AG09309 (cell line): ENCODE measurements at places on chromosomes 7 and 10.
A peak's percentile ranks its signal among the peaks of the same experiment; 100 is the strongest.

GRCh38 chr7:116041615-116042014, 11.1 kb upstream of the TFEC start:
- no peak for DNase-seq

DNA sequence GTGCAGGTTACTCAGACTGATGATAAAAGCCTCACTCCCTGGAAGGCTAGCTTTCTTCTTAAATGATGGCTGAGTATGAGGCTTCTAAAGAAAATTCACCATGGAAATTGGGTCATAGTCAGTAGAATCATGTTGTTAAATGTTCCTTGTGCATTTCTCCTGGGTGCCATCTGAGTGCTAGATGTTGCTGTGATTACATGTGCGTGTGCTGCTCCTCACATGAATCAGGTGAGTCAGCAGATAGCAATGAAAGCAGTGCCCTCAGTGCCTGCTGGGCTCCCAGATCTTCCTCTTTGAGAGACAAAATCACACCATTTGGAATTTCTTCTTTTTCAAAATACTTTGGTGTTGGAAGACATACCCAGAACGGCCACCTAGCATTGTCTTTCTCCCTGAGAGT, 331.7 kb downstream of the XPNPEP1 start:
- no peak for DNase-seq

DNA sequence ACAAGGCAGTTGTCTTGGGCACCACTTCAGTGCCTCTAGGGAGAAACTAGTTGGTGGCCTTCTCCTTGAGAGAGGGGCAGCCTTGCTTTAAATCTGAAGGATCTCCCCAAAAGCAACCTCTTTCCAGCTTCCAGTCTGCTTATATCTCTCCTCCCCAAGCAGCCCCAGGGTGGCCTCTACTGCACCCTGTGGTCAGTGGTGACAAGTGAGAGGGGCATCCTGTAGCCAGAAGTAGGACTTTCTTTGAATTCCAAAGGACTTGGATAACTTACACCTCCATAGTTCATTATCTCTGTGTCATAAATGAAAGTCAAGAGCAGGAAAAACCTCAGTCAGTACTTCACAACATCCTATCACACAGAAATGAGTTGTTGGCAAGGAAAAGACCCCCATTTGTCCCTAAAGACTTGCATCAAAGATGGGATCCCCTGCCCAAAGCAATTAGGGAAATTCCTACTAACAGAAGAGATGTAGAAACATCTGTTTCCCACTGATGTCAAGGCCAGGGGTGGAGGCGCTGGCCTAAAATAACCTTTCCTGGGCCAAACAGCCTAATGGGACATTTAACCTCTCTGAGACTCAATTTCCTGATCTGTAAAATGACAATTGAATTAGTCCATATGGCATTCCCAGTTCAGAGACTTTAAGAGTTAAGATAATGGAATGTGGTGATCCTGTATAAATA, 44.0 kb upstream of the ANKRD1 start:
- no peak for DNase-seq

DNA sequence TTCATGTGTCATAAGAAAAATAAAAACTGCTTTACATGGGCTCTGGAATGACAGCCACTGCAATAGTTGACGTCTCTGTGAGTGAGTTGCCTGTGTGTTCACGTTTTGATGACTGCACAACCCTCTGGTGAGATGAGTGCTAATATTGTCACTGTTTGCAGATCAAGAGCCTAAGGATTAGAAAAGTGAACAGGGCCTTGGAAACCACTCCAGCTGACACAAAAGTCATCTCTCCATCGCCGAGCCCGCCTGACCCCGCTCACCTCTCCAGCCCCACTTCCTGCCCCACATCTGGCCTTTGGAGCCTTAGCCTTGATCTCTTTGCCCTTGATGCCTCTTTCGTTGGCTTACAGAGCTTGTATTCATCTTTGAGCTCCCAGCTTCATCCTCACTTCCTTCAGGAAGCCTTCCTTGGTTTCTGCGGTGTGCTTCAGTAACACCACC, 351.7 kb downstream of the TCERG1L start:
- no peak for DNase-seq

GRCh38 chr10:116056445-116057293, 216.3 kb downstream of the GFRA1 start:
- no peak for DNase-seq

DNA sequence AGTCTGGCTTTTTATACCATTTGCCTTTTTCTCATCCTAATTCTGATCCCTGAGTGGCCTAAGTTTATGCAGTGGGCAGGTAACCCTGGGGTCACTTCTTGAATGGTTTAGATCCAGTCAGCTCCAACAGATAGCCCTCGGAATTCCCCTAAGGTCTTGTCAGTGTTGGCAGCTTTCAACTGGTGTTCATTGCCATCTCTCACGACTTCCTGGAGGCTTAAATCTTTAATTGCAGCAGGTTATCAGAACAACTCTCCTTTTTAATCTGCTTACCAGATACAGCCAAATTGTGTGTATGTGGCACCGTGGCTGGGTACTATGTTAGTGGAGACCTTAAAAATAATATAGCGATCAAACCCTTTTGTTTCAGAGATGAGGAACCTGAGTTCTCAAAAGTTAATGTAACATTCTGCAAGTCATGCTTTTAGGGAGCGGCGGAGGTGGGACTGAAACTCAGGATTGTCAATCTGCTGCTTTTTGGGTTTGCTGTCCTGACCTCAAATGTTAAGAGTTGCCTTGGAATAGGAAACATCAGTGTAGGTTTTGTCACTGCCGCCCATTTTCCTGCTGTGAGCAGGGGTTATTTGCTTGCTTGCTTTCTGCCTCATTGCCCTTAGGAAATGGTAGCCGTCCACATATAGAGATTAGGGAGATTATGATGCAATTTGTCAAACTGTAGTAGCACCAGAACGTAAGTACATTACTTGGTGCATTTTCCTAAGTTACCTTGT, 818 bp downstream of the DLD start:
- no peak for DNase-seq

DNA sequence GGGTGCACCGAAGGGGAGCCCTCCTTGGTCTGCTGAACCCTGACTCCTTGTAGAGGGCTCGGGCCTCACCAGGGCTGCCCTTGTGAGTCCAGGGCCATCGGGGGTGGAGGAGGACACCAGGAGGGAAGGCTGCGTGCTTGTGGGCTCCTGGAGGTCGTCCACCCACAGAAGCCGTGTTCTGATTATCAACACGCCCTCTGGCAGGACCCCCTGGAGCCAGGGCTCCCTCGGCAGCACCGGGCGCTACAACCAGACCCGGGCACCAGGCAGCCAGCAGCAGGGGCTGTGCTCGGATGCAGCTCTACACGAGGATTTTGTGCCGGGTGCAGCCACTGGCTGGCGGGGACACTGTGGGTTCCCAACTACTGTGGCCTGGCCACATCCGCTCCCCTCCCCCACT, 6.1 kb upstream of the ADGRA1 start:
- DNase-seq, result no peak

DNA sequence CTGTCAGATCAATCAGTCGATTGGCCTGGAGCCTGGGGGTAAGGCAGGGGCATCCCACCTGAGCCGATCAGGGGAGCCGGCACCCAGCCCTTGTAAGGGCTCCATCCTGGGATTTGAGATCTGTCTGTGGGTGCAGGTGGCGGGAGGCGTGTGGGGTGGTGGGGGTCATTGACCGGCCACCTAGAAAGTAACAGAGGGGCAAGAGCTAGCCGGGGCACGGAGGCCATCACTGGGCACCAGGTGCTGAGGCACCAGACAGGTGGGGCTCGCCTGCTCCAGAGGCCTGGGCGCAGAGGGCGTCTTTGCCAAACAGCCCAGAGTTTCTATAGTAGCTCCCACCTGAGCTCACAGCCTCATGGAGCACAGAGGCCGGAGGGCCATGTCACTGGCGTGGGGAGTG, 55.5 kb upstream of the ADGRA1 start:
- no peak for DNase-seq

DNA sequence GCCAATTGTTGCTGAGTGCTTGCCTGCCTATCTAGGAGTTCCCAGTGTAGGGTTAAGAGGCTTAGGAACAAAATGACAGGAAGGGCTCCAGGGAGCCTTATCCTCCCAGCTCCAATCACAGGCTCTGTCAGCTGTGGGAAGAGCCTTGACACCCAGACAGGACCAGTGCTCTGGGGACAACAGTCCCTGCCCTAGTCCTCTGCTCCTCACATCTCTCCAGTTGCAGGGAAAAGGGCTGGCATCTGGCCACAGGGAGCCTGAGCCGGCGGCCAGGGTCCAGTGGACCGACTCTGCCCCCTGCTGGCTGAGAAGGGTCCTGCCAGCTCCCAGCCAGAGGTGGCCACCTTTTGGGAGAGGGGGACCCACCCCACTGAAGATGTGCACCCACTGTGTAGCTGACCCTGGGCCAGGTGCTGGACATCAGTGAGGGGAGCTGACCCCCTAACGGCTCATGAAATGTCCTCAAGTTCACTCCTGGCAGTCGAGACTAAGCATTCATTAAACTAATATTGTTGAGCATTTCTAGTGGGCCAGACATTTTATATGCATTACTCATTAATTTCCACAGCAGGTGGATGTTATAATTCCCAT, 17.6 kb downstream of the DNAJB12 start:
- DNase-seq, result no peak

DNA sequence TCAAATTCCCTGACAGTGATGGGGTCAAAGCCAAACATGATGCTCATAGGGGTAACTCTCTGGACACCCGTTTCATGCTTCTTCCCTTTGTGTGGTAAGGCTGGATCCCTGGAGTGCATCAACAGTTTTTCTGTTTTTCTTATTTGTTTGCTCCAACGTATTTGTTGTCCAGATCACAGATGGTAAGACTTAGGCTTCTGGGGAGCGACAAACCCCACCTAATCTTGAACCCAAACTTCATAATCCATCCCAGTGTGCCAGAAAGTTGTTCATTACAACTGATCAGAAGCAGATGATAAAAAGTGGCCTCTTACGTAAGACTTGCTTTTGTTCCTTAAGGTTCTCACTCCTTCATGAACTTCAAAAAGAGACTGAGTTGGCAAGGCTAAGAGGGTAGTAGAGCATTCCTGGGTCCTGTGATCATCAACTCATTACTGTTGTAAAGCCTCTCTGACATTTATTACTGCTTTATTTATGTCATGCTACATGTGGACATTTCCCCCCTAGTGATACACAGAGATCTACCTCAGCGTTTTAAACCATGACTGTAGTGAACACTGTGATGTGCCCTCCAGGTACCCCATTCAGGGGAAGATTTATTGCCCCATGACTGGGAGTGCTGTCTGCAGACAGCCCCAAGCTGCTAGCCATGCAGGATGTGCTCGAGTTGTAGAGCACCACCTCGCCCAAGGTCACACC, 125.6 kb downstream of the CCDC71L start:
- peak; percentile 66 for DNase-seq

DNA sequence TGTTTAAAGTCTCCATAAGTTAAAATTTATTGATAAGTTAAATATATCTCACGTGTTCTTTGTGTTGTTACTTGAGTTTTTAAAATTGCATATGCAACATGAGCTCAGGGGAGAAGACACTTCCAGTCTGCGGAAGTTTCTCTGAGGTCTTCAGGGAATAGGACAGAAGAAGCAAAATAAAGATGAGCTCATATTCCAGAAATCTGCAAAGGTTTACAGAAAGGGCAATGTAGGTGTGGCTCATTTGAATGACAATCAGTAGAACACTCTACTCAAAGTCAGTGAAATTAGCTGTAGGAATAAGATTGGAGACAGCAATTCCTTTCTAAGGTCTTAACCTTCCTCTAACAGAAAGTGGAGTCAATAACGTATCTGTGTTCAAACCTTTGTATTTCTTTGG, 53.7 kb downstream of the CACNA2D1 start:
- DNase-seq, result no peak

DNA sequence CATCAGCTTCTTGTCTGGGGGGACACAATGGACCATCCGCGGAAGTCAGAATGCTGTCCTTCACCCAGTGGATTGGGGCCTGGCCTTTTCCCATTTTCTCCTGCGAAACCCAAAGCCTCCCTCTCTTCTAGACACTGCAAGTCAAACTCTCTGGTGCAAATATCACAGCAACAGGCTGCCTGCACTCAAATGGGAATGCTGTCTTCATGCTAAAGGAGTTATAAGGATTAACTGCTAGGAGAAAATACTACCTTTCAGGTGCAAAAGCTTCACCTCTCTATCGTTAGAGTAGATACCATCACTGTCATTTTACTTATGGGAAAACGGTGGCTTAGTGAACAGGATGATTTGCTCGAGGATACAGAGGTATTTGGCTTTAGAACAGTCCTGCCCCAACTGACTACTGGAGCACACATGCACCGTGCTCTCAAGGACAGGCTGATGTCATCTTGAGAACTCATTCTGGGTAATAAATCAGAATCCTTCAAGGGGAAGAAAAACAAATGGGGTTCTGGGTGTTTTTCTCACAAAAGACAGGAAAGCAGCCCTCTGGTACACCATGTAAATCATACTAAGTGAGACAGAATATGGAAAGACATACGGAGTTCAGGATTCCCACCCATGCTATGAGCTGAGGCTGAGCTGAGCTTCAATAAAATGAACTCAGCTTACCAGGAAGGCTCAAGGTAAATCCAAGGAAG, 100.9 kb downstream of the SAMD9 start:
- DNase-seq, result no peak
